ENCODE measurements at places on chromosomes 3 and 15. TPM values are rescaled to one million over a fixed set of nuclear protein-coding genes. Genes with fewer than 3 reads are reported as not detected.

PP2D1 gene
- total RNA-seq = not detected

SCAPER gene
- total RNA-seq = 20.7 TPM

C3orf22 gene
- total RNA-seq = not detected

GOLGA6D gene
- 0.12 TPM for total RNA-seq

ISL2 gene
- total RNA-seq = 0.86 TPM

TTC21A gene
- total RNA-seq = 13.4 TPM

SERINC4 gene
- total RNA-seq = 0.23 TPM

TMC3 gene
- total RNA-seq = 0.06 TPM

TF gene
- total RNA-seq = 22.7 TPM

CYP8B1 gene
- 2.8 TPM for total RNA-seq

RGMA gene
- total RNA-seq = 17.5 TPM

EPHB3 gene
- 10.2 TPM for total RNA-seq

TMEM207 gene
- total RNA-seq = not detected

SERPINI2 gene
- total RNA-seq = 0.23 TPM

NRROS gene
- total RNA-seq = 6.4 TPM

COMMD4 gene
- total RNA-seq = 57.6 TPM

GOLGA8G gene
- total RNA-seq = not detected

TEX9 gene
- 12.8 TPM for total RNA-seq

UBE2E2 gene
- total RNA-seq = 45.1 TPM

C2CD4B gene
- total RNA-seq = 23.8 TPM

OR5K1 gene
- total RNA-seq = not detected

GHSR gene
- not detected for total RNA-seq

ATP10A gene
- total RNA-seq = 19.8 TPM

TUBGCP4 gene
- 22.0 TPM for total RNA-seq

GPR27 gene
- total RNA-seq = 4.5 TPM

CHRFAM7A gene
- 1.4 TPM for total RNA-seq

RETNLB gene
- not detected for total RNA-seq

MRAS gene
- 31.7 TPM for total RNA-seq

CFAP100 gene
- 0.40 TPM for total RNA-seq

GPR149 gene
- not detected for total RNA-seq
